ENCODE measurements at places on chromosomes 11 and 22. TPM values are rescaled to one million over a fixed set of nuclear protein-coding genes. Genes with fewer than 3 reads are reported as not detected.

The C22orf31 gene
- not detected for total RNA-seq

The PRG2 gene
- total RNA-seq: 0.23 TPM

The CELSR1 gene
- total RNA-seq: 5.7 TPM

- no peak for DNase-seq
Measured at GRCh38 chr11:20015529-20016427, 144.5 kb downstream of the DBX1 start.

The HINFP gene
- total RNA-seq: 17.0 TPM

DNA sequence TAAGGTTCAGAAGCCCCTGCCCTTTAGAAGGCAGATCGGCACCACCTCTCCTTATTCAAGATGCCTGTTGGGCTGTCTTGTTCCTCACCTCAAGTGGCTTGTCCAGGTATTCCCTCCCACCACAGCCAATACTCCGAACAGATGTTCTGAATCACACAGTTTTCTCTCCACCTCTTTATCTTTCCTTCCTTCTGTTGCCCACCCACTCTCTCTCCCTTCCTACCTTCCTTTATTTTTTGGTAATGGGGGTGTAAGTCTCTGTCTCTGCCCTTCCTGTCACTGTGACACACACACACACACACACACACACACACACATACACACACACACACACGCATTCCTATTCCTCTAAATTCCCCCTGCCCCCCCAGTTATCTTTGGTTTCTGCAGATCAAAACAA is 8.4 kb downstream of the BEST1 start:
- DNase-seq: no peak

The ZNF280B gene
- total RNA-seq: 1.4 TPM

DNA sequence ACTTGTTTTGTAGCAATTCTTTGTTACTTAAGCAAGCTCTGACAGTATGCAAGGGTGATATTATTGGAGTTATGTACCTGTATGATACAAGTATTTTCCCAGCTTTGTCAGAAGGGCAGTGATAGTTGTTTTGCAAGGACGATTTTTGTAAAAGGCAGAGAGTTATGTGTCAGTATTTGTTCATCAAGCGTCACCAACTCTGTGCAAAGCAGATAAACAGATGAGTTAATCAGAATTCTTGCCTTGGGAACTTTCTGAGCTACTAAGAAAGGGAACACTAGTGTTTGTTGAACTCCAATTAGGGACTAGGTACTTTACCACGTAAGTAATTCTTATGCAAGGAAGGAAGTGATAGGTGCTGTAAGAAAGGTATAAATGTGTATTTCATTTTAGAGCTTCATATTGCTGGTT is 1.4 kb downstream of the USP47 start:
- DNase-seq: no peak

DNA sequence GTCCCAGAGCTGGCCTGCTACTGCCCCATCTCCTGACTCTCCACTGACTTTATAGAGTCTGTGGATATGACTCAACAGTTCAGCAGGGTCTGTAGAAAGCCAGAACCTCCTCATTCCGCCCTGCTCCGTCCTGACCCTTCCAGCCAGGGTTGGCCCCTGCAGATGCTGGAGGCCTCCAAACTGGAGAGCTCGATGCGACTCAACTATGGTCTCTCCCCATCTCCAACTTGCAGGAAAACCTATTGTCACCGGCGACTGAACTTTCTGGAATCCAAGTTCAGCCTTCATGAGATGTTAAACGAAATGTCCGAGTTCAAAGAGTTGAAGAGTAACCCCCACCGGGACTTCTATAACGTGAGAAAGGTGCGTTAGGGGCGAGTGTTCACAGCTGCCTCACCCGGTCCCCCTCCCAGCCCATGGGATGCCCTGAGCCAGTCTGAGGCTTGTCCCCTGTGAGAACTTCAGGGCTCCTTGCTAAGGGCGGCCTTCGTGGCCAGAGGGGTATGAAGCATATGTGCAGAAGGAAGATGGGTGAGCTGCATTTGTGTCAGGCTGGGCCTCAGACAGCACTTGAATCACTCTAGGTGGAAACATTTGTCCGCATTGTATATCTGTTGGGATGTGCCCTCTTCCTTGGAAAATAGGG is 32.1 kb downstream of the AMPD3 start:
- DNase-seq: no peak

The ARHGAP8 gene
- total RNA-seq: 0.66 TPM

DNA sequence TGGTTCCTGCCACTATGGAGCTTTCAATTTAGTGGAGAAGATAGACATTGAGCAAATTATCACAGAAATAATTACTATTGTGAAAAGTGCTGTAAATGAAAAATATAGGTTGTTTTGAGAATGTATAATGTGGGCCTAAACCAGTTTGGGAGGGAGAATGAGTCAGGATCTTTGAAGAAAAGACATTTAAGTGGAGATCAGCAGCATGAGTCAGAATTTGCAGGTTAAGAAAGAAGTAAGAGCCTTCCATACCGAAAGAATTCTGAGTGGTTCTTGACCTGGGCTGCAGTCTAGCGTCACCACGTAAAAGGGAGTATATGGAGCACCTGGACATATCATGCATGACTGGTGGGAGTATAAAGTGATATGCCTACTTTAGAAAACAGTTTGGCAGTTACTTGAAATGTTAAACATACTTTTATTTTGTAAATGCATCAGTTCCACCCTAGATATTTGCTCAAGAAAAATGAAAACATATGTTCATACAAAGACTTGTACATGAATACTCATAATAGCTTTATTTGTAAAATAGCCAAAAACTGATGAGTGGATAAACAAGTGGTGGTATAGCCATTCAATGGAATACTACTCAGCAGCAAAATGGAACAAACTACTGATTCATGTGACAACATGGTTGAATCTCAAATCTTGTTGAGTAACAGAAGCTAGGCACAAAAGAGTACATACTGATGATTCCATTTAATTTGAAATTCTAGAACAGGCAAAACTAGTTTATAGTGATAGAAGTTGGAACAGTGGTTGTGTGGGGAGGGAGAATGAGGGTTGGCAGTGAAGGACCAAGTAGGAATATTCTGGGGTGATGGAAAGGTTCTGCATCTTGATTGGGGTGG is 99.2 kb downstream of the STIM1 start:
- no peak for DNase-seq

DNA sequence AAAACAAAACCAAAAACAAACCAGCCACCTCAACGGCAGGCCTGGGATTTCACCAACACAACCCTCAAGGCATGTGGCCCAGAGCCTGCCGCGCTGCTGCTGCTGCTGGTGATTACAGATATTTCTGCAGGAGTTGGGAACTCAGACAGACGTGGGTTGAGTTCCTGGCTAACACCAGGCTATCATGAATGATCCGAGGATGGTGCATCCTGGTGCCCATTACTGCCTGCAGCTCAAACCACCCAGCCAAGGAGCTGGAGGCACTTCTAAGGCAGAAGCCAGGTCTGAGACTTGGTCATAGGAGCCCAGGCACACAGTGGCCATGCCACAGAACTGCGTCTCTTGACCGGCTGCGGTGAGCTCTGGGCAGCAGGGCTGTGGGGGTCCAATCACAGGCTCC is 151.8 kb downstream of the MPPED1 start:
- DNase-seq: no peak

The CHRNA10 gene
- total RNA-seq: 0.50 TPM

DNA sequence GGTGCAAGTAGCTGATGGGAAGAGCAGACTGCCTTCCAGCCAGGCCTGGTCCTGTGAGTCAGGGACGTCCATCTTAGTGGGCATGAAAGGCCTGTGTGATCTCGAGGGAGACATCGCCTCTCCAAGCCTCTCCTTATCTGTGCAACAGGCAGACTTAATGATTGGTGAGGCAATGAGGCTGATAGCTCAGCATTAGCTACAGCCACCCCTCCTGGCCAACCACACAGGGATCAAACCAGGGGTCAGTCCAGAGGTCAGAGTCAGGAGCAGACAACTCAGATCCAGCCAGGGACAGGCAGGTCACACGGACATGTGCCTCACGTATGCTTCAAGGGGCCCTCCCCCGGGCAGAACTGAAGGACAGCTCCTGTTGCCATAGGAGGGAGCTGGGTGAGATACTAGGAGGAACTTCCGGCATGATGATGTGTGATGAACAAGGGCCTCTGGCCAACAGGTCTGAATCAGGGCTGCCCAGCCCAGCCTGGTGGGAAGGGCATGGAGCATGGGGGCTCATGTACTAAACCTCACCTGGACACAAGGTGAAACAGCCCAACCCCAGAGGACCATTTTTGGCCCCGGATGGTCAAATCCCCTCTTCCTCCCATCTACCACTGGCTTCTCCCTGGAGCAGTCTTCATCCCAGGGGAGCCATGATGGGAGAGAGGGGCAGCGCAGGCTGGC is 2.8 kb upstream of the APOC3 start:
- no peak for DNase-seq

GRCh38 chr11:74012074-74012809 is 3.4 kb upstream of the UCP3 start:
- DNase-seq: no peak

DNA sequence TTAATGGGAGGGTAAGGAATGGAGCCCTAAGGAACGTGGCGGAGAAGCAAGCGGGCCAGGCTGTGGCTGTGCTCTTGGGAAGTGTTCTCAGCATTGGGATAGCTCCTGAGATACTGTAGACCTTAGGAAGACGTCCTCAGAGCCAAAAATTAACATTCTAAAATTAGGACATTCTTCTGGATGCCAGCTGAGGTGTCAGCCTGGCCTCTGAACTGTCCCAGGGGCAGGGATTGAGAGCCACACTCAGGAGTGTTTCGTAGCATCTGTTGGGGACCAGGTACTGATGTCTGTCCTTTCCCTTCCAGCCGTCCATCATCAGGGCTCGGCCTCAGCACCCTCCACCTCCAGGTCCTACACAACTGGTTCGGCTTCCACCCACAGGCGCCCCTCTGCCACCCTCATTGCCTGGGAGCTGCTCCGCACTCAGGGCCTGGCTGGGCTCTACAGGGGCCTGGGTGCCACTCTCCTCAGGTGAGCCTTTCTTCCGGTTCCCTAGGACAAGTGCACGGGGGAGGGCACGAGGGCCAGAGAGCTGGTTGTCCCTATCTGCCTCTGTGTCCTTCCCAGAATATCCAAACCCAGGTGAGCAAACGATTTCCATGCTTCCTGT is 23.6 kb downstream of the SLC25A18 start:
- DNase-seq: no peak

The JAML gene
- total RNA-seq: 2.3 TPM

The MCAT gene
- 13.8 TPM for total RNA-seq

DNA sequence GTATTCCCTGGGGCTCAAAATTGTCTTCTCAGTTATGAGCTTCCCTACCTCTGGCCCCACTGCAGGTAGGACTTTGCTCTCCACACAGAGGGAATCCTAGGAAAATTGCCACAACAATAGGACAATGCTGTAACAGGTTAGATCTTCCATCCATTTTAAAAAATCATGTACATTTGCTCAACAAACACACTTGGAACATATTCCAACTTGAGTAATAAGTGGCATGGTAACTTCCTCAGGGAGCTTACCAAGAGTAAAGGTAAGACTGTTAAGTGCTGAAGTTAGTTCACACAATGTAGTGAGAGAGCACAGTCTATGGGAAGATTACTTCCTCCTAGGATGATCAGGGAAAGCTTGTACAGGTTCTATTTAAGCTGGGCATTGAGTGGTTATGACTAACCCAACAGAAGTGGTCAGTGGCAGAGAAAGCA is 78.9 kb upstream of the BIRC3 start:
- no peak for DNase-seq

The CTSF gene
- total RNA-seq: 103 TPM

The MED19 gene
- total RNA-seq: 10.5 TPM

The MMP12 gene
- total RNA-seq: not detected

The C1QTNF4 gene
- 0.74 TPM for total RNA-seq

The TOMM22 gene
- total RNA-seq: 59.5 TPM

- DNase-seq: no peak
Measured at GRCh38 chr11:103528596-103528995, 419.4 kb downstream of the DYNC2H1 start.

The PACS1 gene
- 52.0 TPM for total RNA-seq

The MRGPRE gene
- total RNA-seq: 0.38 TPM

The IRAG1 gene
- 11.8 TPM for total RNA-seq

The APOA1 gene
- total RNA-seq: 5.6 TPM

- no peak for DNase-seq
Measured at GRCh38 chr11:126080161-126080941, 17.7 kb upstream of the CDON start.

DNA sequence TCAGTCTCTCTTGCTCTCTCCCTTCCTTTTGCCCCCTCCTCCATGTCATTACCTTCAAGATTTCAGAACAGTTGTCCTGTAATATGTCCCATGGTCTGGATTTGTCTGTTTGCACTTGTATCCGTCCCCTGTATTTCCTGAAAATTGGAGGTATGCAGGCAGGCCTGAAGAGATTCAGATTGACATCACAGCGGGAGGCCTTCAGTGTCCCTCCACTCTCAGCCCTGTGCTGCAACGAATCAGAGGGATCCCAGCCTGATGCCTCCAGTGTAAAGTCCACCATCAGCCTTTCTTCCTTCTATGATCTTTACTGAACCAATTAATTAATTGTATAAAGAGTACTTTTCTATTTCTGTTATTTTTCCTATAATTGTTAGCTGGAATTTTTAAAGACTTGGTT is 57.3 kb downstream of the ELMOD1 start:
- DNase-seq: no peak

GRCh38 chr11:126156814-126157213 is 54.6 kb downstream of the RPUSD4 start:
- DNase-seq: no peak

DNA sequence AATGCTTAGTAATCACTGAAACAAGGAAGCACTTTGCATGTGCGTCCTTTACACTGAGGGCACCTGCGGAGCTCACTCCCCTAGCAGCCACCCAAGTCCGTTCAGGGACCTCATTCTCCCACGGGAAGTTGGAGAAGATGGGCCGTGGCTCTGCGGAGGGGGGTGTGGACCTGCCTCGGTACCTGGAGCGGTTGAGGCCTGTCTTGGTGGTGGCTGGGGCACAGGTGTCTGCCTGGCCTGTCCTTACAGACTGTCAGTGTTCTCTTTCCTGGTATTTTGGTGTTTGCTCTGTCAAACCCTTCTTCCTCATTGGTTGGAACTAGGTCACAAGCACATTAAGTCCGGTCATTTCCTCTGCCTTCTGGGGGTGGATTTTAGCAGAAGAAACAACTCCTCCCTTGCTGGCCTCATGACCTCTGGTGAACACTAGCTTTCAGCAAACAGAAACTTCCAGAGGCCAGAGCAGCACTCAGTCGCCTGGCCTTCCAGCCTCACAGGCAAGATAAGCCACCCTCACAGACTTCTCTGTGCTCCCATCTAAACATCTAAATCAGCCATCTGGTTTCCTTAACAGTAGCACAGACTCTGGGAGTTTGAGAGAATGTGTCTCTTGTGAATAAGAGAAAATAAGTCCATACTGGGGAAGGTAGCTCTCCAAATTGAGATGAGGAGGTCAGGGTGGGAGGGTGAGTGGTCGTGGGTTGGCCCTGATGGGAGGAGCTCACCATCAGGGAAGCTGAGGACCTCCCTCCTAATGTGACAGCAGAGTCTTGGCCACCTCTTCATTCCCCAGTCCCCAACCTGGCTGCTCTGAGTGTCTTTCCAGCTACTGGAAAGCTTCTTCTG is 8.6 kb downstream of the SNAP29 start:
- peak; percentile 74 for DNase-seq

The BIK gene
- total RNA-seq: 0.31 TPM

DNA sequence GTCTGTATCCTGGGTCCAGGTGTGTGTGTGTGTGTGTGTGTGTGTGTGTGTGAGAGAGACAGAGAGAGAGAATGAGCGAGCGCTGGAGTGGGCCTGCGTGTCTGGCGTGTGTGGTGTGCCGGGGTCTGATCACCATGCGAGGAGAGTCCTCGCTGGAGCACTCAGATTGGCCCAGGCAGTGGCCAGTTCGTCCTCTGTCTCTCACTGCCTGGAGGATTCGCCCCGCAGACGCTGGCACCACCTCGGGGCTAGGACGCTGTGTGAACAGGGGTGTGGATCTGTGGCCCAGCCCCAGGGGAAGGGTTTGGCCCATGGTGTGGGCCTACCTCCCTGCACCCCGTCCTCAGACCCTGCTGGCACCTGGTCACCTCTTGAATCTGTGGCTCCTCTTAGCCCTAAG is 11.6 kb upstream of the CACNA1I start:
- no peak for DNase-seq

The BATF2 gene
- 1.9 TPM for total RNA-seq

Data from right cardiac atrium (tissue), 5 donors.